Karpas-422 (cell line): ENCODE measurements at places on chromosomes 16 and 17. TPM values are rescaled to one million over a fixed set of nuclear protein-coding genes. Genes with fewer than 3 reads are reported as not detected.

GRCh38 chr17:8487743-8488142 lies 52.1 kb downstream of the NDEL1 start:
- no peak for DNase-seq

GRCh38 chr16:4407543-4408322 lies 8.7 kb downstream of the CORO7 start:
- no peak for DNase-seq

DNA sequence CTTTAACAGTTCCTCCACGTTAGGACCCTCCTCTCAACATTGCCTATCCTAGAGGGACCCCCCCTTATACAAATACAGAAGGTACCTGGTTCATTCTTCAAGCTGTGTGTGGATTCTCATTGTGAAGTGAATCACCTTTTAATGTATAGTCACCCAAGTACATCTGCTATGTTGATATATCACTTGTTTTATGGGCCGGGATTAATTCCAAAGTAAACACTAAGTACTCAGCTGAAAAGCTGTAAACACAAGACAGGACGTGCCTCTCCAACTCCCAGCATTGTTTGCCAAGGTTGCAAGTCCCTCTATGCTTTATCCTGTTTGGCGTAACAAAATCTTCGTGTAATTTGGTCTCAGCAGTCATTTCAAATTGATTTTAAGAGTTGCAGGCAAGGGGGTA lies 123.6 kb downstream of the RBFOX1 start:
- DNase-seq: no peak

- DNase-seq: no peak
Observed at GRCh38 chr16:79571903-79572535, 28.5 kb downstream of the MAF start.

DNA sequence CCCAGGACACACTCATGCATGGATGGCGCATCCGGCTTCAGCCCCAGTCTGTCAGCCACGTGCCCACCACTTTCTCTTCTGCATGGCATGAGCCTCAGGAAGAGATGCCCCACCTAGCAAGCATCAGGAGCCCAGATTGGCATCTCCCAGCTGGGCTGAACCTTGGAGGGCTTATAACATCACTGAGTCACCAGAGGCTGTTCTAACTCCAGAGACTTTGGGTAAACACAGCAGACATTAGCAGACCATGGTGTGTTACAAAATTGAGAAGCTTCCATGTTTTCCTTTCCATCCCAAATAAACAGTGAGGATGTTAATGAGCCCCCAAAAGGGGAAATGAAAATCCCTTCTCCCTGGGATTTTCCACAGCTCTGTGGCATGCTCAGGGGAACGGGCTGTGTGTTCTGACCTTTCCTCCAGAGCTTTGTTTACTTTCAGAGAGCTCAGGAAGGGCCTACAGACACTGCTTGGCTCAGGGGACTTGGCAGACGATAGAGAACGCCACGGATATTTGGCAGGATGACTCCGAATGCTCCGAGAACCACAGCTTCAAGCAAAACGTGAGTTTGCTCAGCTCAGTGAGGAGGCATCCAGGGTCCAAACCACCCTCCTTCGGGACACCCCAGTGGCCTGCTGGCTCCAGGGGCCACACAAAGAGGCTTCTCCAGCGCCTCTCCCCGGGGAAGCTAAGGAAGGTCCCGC lies 16.5 kb downstream of the GLP2R start:
- DNase-seq: no peak

GRCh38 chr17:1725642-1726511 lies 1.4 kb downstream of the WDR81 start:
- DNase-seq: no peak

DNA sequence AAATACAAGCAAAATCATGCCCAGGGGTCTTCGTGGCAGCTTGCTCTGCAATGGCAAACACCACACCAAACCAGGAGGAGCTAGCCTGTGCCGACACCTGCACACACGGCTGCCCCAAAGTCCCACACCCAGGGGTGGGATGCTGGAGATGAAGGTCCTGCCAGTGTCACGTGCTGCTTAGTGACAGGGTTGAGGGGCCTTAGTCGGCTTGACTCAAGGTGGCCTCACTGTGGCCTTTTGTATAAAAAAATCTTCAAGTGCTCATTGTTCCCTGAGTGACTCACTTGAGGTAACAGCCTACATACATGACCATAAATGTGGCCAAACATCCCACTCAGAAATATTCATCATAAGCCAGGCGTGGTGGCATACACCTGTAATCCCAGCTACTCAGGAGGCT lies 7.3 kb downstream of the TRIM65 start:
- DNase-seq: no peak

The TBC1D3E gene
- total RNA-seq: not detected in 2 replicates

The ABCC11 gene
- total RNA-seq: 0.07 and 0.15 TPM in 2 replicates

The KRT15 gene
- not detected in 2 replicates for total RNA-seq

The METRNL gene
- 1.3 and 2.4 TPM in 2 replicates for total RNA-seq

The PHOSPHO1 gene
- 2.3 TPM in 1 of 2 replicates, not detected in the other for total RNA-seq
